ENCODE measurements at places on chromosomes 4 and X.

GRCh38 chrX:110006821-110007375, 4.0 kb downstream of the TMEM164 start:
- no peak for DNase-seq

- DNase-seq: no peak
Observed at GRCh38 chr4:10623241-10623640, 61.3 kb downstream of the CLNK start.

- no peak for DNase-seq
Observed at GRCh38 chr4:30716681-30717207, 3.4 kb upstream of the PCDH7 start.

DNA sequence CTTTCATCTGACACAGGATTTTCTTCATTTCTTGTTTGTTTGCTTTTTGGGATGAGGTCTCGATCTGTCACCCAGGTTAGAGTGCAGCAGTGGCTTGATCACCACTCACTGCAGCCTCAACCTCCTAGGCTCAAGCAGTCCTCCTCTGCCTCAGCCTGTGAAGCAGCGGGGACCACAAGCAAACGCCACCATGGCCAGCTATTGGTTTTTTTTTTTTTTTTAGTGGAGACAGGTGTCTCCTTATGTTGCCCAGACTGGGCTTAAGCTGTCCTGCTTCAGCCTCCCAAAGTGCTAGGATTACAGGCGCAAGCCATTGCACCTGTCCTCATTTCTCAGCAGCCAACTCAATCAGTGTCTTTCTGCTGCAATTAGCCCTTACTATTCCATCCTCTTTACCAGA, 10.3 kb downstream of the SPRY1 start:
- DNase-seq: no peak

GRCh38 chr4:169050284-169050683, 40.2 kb upstream of the CBR4 start:
- DNase-seq: no peak

- no peak for DNase-seq
Observed at GRCh38 chrX:44507292-44507691, 35.4 kb downstream of the FUNDC1 start.

GRCh38 chr4:14856062-14856933, 146.0 kb upstream of the CPEB2 start:
- DNase-seq: peak; percentile 93
